ENCODE measurements at places on chromosomes 2 and 18. TPM values are rescaled to one million over a fixed set of nuclear protein-coding genes. Genes with fewer than 3 reads are reported as not detected.

DNA sequence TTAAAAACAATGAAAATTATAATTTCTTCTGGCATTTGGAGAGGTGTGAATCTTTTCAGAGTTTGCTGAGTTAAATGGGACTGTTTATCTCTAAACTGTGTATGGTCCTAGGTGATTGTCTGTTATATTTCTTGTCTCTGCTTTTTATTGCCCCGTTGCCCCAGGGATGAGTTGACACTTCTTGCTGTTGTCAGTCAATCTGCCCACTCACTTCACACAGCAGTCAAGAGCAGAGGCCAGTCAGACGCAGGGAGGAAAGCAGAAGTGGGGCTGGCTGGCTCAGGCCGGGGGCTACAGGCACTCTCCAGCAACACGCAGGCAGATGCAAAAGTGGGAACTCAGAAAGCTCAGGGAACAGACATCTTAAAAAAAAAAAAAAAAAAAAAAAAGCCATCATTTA, 365.2 kb downstream of the CLIP4 start:
- DNase-seq, result no peak

GRCh38 chr2:185970148-185970852, 231.7 kb downstream of the FSIP2 start:
- DNase-seq, result no peak

GRCh38 chr2:20880221-20880771, 57.4 kb upstream of the LDAH start:
- no peak for DNase-seq

DNA sequence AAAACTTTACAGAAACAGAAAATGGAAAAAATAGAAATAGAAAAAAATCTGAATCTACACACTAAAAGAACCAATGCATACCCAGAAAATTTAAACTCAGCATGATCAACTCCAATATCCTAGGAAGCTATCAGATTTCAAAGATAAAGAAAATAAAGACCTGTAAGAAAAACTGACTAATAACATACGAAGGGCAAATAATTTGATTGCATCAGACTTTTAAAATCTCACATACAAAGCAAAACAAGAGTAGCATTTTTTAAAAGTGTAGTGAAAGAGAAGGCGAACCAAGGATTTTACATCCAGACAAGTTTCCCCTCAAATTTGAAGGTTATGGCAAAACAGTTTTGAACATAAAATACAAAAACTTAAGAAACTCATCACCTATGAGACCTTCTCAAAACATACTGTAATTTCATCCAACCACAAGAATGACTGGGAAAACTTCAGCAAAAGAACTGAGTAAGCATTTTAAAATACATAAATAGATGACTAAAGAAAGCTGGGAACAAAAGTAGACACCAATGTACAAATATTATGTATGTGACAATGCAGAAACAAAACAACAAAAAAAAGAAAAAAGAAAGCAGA, 54.8 kb downstream of the NBAS start:
- DNase-seq, result no peak

GRCh38 chr2:71856773-71857525, 290.7 kb downstream of the CYP26B1 start:
- DNase-seq, result no peak

- DNase-seq, result no peak
Measured at GRCh38 chr2:158291544-158292180, 164.9 kb downstream of the CCDC148 start.

DNA sequence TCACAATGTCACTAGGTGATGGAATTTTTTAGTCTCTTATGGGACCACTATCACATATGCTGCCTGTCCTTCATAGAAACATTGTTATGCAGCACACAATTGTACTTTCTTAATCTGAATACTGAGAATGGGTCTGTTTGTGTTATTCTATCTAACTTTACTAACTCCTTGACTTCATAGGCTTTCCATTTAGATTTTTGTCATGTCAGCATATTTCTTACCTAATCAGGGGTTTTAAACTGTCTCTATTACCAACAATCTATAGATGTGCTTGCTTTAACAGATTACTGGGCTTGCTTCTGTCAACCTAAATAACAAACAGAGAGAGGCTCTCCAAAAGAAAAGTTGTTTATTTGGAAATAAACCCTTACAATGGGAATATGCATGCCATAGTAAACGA, 289.6 kb upstream of the ZNF804A start:
- no peak for DNase-seq

- DNase-seq, result no peak
Measured at GRCh38 chr2:23691565-23691964, 235.4 kb downstream of the ATAD2B start.

DNA sequence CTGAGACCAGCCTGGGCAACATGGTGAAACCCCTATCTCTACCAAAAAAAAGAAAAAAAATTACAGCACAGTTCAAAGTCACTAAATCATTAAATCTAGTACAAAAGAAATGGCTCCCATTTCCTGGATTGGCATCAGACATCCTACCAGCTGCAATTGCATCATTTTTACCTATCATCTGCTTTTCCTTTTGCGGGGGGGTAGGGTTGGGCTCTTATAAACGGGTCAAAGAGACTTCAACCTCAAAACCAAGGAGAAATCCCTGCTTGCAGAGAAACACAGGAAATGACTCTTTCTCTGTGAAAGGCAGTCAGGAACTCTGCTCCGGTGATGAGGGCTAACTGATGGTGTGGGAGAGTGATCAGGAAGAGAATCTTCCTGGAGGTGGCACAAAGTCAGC, 45.3 kb upstream of the RFX8 start:
- DNase-seq, result no peak

DNA sequence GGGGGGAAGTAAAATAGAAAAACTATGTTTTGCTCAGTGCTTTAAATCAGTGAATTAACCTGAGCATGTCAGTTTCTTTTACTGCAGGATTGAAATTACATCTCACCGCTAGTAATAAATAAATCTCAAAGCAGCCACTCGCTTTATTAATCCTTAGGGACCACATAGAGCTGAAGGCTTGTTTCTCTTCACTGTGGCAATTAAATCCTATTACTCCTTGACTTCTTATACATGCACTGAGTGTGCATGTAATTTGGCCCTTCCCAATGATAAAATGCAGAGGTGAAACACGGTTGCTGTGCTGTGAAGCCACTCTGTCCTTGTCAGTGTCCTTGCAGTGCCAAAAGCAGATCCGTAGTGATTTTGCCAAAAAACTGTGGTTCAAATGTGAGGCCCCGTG, 77.1 kb upstream of the RBM44 start:
- DNase-seq, result peak; percentile 24

DNA sequence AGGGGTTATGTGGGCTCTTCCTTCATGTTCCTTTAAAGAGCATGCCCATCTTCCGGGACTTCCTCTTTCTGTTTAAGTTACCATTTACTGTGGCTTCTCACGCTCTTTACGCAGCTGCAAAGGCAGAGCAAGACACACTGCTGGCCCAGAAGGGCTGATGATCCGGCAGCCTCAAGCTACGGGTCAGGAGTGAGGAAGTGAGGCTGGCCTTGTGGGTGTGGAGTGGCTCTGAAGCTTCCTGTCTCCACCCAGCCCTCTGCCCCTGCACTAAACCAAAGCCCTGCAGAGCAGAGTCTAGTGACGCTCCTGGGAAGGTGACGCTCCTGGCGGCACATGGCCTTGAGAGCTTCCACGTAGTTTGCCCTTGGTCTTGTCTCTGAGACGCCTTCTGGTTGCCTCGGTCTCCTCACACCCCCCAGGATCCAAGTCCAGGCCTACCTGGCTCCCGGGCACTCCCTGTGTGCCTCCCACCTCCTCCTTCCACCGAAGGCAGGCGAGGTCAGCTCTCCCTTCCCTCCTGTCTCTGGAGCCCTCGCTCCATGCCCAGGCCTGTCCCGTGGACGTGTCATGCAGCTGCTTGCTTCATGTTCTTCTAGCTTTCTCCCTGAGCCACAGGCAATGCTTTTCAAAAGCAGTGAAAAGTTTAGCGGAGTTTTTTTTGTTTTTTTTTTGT, 50.3 kb downstream of the ARL4C start:
- DNase-seq, result peak; percentile 77

GRCh38 chr2:230586328-230586982, 126.2 kb upstream of the CAB39 start:
- no peak for DNase-seq

- DNase-seq, result no peak
Measured at GRCh38 chr2:120489023-120489422, 143.1 kb downstream of the INHBB start.

DNA sequence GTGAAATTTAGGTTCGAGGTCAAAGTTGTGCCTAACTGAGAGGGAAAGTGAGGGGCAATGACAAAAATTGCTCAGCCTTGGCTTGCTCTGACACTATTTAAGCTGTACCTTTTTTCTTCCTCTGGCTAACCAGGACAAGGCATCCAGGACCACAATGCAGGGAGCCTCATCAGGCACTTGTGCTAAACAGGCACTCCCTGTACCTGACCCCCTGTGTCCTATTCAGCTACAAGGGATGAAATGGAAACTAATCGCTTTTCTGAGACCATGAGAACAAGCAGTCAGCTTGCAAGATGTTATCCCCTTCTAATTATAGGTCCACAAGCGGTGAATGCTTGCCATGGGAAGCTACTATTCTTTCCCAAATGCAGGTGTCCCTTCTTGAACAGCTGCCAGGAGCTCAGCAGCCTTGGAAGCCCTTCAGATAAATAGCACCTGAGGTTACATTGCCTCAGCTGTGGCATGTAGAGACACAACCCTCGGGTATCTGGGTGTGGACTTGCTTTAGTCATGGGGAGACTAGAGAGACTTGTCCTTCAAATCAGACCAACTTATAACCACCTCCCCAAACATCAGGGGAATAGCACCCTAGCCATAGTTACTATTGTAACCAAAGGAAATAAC, 19.1 kb upstream of the ITGA6 start:
- no peak for DNase-seq

- DNase-seq, result peak; percentile 44
Measured at GRCh38 chr18:48354746-48355260, 54.4 kb downstream of the ZBTB7C start.

GRCh38 chr2:43611987-43612894, 16.4 kb upstream of the THADA start:
- DNase-seq, result peak; percentile 80

DNA sequence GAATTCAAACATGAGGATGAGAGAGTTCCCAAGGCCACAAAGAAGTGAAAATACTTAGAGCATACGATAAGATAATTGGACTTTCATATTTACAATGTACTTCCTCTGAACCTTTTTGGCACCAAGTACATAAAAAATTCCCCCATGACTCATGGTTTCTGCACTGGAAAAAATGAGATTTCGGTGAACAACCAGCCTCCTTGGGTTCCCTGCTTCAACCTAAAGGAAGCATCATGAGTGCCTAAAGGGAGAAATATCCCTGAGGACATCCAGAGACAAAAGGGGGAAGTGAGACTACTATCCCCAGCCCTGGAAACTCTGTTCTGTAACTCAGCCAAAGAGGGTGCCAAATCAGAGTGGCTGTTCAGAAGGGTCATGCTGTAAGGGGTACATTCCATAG, 562.7 kb upstream of the SLC39A10 start:
- no peak for DNase-seq

GRCh38 chr2:205077159-205077558, 531.9 kb downstream of the PARD3B start:
- no peak for DNase-seq

DNA sequence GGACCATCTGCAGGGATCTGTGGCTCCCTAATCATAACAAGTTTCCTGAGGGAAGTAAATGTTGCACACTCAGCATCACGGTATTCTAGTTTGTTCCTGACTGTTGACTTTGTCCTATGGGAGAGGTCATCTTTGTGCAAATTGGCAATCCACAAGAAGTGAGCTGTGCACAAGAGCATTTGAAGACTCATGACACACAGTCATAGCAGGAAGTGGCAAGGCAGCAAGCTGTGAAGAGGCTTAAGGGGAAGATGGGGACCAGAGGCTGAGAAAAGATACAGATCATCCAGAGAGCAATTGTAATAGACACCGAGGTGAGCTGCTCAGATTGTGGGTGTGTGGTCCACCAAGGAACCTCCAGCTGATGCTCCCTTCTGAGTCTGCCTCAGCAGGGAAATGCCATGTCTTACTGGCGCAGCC, 2.7 kb downstream of the TNP1 start:
- no peak for DNase-seq

DNA sequence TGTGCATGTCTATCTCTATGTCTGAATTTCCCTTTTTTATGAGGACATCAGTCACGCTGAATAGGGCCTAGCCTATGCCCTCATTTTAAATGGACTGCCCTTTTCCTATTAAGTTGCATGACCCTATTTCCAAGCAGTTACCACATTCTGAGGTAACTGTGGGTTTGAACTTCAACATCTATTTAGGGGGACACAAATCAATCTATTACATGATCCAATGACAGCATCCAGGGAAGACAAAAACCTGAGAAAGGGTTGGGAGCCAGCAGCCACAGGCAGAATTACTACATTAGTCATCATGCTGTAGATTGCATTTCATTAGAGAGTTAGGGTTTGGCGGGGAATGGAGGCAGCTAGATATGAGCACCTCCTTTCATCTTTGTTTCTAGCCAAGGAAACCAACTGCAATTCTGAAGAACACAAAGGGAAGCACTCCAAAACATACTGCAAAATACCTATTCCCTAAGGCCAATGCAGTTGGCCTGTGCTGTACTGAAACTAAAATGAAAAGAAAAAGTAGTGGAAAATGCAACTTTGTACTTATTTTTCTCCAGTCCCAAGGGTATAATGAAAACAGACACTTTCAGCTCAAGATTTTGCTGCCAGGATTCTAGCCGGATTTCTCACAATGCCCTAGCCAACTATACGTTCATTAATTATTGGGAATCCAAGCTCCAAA, 40.4 kb upstream of the C1D start:
- DNase-seq, result no peak

GRCh38 chr2:168601741-168602140, 145.7 kb downstream of the CERS6 start:
- DNase-seq, result no peak

DNA sequence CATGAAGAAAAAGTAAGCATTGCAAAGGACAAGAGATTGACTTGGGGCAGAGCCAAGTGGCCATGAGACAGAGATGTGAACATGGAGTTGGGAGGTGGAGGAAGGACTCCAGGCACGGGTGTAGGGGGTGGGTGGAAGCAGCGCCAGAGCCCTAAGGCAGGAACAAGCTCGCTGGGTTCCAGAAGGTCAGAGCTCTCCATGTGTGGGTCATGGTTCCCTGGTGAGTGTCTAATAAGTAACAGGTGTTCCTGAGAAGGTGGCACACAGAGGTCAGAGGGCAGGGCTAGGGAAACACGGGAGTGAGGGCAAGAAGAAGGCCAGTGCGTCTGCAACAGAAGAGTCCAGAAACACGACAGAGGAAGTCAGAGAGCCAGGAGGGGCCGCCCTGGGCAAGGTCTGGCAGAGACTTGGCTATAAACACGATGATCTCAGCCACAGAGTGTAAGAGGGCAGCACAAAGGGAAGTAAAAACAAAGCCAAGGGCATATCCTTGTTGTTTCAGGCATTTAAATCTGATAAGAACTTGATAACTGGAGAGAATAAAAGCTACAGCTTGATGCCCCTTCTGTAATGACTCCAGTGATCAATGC, 260.8 kb downstream of the TGIF1 start:
- no peak for DNase-seq

The APLF gene
- 9.9 TPM for total RNA-seq

The ANKRD29 gene
- total RNA-seq, result 1.5 TPM

The SMARCAL1 gene
- total RNA-seq, result 28.2 TPM

The CHAC2 gene
- total RNA-seq, result 1.4 TPM

The TTC39C gene
- total RNA-seq, result 78.9 TPM

The CABYR gene
- 3.6 TPM for total RNA-seq

The EPAS1 gene
- total RNA-seq, result 271 TPM

The RMDN2 gene
- 4.3 TPM for total RNA-seq

Measured in suprapubic skin (tissue), 4 donors.